Activated naive CD4-positive, alpha-beta T cell treated with anti-CD3 and anti-CD28 coated beads, Interleukin-2, amount 50 U/mL, for 72 hours (primary cell): ENCODE measurements at places on chromosomes 5 and 9. TPM values are rescaled to one million over a fixed set of nuclear protein-coding genes. Genes with fewer than 3 reads are reported as not detected.

The CCNG1 gene
- total RNA-seq, result 326 TPM

The CNTNAP3 gene
- total RNA-seq, result not detected

The INSL6 gene
- not detected for total RNA-seq

The NOXA1 gene
- 1.5 TPM for total RNA-seq

The CCT5 gene
- 347 TPM for total RNA-seq

The KIF24 gene
- 6.1 TPM for total RNA-seq

DNA sequence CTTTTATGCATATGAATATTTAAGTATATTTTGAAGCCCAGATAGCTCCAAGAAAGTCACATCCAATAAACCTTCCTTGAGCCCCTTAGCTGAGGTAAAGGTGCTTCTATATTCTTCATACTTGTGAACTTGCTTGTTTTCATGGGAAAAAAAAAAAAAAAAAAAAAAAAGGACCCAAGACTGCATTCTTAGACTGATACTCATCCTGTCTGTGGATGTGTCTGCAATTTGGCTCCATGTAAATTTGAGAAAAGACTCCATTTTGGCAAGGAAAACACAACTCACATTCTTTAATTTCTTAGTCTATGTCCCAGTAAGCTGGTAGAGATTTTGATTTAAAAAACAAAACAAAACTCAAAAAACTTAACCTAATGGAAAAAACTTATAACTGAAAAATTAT lies 238.3 kb downstream of the FBXL17 start:
- no peak for DNase-seq

DNA sequence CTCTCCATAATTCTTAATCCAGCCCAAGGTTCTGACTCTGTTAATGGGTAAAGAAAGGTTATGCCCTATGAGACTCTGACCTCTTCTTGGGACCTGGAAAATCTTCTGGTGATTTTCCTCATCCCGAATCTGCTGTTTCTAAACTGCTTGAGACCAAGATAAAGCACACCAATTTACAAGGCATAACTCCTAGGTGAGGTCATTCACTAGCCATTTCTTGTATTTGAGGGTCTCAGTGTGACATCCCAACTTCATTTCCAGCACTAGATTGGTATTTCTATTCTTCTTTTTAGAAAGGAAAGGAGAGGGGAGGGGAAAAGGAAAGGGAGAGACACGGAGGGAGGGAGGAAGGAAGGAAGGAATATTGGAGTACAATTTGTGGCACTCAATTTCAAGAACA lies 51.6 kb downstream of the SLC1A1 start:
- DNase-seq, result no peak

DNA sequence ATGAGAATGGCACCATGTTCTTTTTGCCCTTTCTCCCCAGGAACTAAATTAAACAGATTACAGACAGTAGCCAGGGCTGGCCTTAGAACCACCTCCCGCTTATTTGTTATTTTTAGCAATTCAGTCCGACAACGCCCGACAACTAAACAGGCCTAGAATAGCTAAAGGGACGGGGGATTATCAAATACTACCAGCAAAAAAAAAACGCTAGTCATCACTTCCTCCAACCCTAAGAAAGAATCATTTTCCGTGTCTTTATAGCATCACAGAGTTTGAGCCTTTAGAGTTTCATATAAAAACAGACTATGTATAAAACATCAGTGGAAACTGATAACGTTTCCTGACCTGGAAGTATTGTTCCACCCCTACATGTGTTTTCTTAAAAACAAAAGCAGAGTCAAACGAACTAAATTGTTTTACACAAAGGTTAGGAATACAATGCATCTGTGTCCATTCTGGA lies 35.3 kb downstream of the PFDN1 start:
- no peak for DNase-seq

DNA sequence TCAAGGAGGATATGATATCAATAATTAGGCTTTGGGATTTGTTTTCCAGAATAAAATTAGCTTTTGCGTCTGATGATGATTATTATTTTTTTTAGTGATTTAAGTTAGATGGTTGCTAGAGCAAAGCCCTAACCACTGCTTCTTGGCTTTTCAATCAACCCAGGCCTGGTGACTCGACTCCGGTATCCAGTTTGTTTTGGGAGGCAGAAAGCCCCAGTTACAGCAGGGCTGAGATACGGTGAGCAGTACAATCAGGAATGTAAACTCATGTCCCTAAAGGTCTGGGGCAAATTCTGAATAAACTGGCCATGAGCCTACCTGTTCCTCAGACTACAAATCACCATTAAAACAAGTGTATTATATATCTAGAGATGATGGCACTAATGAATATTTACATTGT lies 24.4 kb upstream of the CYFIP2 start:
- DNase-seq, result no peak

DNA sequence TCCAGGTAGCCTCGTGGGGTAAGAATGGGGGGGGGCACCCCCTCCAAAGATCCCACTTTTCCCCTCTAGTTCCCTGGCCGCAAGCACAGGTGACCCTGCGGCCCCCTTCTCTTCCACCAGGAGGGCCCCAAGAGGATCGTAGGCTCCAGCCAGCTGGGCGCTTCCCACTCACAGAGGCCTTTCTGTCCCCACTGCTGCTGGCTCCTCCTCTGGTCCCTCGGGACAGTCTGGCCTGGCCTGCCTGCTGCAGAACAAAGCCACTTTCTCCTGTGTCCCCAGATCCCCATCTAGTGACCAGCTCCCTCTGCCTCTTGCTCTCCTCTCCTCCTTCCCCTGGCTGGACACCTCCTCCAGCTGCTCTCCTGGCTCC lies 534 bp upstream of the SAPCD2 start:
- DNase-seq, result no peak

DNA sequence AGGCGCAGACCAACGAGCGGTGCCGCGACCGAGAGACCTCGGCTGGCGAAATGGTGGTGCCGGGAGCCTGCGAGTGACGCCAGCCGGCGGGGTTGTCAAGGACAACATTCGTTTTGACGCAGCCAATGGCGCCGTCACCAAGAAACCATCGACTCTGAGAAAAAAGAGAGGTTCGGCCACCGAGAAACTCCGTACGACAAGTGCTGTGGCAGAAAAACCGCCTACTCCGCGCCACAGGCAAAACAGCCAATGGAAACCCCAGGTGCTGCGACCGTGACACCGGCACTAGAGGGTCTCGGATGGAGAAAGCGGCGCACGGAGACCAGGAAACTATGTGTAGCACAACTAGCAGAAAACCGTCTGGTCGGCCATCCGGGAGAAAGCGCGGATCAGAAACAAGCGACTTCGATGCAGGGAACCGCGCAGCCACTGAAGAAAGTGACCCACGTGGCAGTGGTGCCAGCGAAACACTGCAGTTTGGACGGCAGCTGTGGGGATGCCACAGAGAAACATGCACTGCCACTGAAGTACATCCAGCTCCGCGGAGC lies 88.8 kb downstream of the ANXA2R start:
- DNase-seq, result peak; percentile 69

GRCh38 chr5:140555747-140556312 lies 1.4 kb downstream of the SRA1 start:
- no peak for DNase-seq

DNA sequence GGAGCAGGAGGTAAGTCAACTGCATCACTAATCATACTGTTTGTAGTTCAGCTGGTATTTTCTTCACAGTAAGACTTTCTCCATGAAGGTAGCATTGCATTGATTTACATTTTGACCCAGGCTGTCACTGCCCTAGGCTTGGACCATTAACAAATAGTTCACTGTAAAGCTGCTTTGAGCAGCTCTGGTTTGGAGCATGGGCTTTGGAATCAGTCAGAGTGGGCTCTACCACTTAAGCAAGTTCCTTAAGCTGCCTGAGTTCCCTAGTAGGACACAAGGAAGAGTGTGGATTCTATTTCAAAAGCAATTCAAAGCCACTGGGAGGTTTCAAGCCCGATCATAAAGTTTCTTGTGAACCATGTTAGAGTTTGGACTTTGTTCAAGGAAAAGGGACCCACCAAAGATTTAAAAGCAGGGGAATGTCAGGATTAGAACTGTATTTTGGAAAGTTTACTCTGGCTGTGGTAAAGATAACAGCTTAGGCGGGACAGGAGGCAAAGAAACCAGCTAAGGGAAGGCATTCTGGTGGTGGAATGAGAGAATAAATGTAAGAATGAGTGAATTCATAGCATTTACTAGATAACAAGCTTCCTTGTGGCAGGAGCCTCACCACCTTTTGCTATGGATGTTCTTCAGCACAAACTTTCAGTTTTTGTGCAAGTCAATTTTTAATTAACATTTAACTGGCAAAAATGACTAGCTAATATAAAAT lies 12.3 kb upstream of the PANK3 start:
- DNase-seq, result no peak

GRCh38 chr5:74310386-74310785 lies 330.1 kb downstream of the ENC1 start:
- DNase-seq, result no peak

DNA sequence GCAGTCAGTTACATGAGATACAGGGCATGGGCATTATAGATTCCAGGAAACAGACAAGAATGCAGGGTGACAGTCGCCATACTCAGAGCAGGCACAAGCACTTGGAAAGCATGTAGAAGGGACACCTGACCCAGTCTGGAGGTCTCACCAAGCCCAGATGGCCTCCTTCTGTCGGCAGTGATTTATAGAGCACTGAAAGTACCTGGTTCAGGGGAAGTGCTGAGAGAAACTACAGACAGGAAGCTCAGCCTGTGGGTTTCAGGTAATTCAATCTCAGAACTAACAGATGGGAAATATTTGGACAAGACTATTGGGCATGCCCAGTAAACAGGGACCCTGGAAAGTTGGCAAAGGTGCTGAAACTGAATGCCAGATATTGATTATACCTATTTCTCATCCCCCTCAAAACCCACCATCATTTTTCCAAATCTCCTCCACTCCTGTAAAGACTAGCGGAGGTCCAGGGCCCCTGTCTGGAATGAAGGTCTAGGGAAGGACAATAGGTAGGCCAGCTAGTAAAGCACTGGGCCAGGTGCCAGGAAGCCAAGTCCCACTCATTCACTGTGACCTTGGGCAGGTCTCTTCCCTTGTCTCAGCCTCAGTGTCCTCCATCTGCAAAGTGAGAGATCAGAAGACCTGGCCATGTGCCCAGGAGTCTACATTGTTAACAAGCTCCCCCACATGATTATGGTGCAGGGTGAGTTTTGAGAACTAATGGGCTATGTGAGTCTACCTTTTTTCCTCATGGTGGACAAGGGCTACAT lies 26.9 kb downstream of the KLHL3 start:
- no peak for DNase-seq

DNA sequence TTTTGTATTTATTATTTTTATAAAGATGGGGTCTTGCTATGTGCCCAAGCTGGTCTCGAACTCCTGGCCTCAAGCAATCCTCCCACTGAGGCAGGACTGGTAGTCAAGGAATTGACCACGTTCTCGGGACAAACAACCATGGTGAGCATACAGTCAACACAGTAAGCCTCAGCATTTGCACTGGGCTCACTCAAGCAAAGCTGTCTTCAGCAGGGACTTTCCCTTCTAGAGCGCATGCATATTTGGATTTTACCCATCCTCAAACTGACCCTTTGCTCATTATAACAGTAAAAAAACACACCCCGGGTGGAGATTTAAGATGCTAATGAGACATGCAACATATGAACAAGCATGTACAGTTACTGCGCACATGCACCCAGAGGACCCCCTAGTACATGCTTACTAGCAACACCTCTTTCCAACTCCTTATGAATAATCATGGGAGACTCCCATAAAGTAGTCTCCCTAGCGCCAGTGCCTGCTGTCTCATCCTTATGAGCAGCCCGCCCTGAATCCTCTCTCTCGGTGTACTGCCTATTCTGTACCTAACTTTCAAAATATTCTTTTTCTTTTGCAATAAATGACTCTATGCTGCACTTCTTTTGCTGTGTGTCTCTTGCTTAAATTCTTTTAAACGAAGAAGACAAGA lies 41.5 kb downstream of the C5orf22 start:
- no peak for DNase-seq

GRCh38 chr5:134097211-134097749 lies 17.2 kb upstream of the TCF7 start:
- no peak for DNase-seq

DNA sequence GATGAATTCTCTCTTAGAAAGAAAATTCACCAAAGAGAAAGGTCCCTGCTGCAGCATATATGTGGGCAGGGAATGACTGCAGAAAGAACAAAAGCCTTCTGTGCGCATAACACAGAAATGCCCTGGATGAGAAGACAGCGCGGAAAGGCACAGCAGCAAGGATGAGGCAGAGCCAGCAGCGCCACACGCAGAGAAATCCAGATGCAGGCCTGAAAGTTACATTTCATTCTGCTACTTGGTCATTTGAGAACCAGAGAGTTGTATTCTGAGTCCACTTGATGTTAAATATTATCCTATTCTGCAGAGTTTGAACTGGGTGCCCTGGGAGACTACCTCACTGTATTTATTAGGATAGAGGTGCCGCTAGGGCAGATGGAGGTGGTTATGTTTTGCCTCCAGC lies 68.5 kb downstream of the GLDC start:
- DNase-seq, result no peak
